T1000 (cell line): ENCODE measurements at places on chromosomes 6 and 20.
A peak's percentile ranks its signal among the peaks of the same experiment; 100 is the strongest.

DNA sequence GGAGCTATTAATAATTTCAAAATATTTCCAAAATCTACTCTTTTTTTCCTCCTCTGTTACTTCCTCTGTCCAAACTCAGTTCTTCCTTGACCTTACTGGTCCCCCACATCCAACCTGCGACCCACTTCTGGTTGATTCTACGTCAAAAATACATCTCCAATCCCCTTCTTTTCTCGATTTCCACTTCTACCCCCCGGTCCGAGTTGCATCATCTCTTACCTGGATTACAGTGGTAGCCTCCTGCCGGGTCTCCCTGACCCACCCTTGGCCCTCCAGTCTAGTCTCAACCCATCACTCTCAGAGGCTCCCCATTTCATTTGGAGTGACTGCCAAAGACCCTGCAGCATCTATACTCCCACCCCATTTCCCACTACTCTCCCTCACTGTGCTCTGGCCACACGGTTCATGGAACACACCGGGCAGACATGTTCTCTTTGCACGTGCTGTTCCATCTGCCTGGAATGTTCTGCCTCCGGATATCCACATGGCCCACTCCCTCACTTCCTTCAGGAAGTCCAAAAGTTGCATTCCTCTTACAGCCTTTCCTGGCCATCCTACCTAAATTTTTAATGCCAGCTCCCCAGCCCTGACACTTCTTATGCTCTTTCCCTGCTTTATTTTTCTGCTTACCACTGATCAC, 6.1 kb upstream of the CCND3 start:
- DNase-seq, result no peak

DNA sequence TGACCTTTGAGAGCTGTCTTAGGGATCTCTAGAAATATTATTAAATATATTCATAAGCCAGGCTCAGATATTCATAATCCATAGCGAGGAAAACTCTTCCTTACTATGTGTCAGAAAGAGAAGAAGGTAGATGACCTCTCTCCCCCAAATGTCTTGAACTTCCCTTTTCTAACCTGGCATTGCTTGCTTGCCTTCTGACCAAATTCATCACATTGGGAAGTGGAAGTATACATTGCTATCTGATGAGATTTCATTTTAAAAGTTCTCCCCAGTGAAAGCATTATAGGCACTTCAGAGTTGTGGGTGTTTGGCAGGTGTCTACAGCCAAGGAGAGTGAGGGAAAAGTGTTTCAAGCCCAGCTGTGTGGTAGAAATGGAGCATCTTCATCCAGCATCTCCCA, 197.3 kb downstream of the ZFAND3 start:
- no peak for DNase-seq

DNA sequence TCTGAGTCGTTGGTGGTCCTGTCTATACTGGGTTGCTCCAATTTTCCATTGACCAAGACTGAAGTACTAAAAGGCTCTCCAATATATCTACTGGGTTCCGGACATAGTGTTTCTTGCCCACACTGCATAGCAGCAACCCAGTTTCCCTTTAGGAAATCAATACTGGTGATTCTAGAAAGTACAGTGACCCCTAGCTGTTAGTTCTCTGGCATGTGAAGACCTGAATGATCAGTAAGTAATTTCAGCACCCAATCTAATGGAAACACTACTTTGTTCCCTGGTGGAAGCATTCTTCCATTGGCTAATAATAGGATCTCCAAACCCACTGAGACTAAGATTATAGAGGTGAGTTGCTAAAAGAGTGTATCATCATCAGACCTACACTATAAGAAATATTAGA, 40.8 kb upstream of the STMND1 start:
- no peak for DNase-seq

DNA sequence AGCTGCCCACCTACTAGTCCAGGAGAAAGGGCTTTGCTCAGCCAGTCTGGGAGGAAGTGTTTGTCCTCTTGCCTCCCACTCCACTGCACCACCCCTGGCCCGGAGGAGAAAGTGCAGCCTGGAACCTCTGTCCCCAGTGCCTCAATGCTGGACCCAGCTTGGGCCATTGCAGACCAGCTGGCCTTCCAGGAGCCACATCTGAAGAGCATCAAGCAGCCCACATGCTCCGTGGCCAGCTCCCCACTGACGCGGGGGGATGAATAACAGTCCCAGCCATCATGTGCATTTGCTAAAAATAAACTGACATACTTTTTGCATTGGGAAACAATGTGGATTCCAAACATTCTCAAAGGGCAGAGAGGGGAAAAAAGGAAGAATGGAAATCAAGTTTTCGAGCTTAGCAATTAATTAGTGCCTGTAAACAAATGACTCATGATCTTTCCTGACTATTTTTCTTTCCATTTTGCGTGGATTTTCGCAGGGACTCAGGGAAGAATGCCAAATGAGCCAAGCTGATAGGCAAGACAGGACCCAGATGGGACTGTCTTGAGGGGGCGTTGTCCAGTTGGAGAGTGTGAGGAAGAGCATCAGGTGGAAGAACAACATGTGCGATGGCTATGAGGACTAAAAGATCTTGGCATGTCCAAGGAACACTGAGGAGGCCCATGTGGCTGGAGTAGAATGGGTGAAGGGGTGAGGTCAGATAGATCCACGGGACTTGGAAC, 34.1 kb downstream of the CEBPB start:
- DNase-seq, result peak; percentile 67
